ENCODE measurements at places on chromosomes 5 and 9.

DNA sequence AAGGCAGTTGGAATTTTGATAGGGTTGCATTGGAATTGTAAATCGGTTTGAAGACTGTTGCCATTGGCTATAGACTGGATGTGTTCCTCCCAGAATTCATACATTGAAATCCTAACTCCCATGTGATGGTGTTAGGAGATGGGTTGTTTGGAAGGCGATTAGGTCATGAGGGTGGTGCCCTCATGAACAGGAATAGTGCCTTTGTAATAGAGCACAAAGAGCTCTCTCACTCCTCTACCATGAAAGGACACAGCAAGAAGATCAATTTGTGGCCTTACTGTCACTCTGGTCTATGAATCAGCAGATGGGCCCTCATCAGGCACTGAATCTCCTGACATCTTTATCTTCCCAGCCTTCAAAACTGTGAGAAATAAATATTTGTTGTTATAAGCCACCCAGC is 133.2 kb downstream of the PARP8 start:
- no peak for DNase-seq

- no peak for DNase-seq
Measured at GRCh38 chr5:107873877-107874276, 203.1 kb upstream of the EFNA5 start.

- no peak for DNase-seq
Measured at GRCh38 chr9:124218987-124219461, 38.7 kb upstream of the NEK6 start.

DNA sequence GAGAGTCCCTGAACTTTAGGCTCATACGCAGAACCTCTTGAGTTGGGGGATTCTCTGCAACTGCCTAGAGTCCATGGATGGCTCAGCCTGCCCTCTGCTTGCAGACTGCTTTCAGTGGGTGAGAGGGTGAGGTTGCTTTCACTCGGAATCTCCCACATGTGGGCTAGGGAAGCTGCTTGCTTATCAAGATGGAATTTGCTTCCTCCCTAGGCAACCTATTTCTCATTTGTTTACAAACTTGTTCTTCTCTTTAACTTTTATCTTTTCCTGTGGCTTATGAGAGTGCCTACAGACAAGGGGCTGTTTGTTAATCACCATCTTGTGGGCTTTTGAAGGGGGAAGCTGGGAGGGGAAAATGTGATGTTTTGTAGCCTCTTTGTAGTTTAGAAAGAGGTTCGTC is 10.0 kb downstream of the TLE4 start:
- DNase-seq = no peak

- no peak for DNase-seq
Measured at GRCh38 chr5:172597755-172598155, 43.3 kb upstream of the NEURL1B start.

DNA sequence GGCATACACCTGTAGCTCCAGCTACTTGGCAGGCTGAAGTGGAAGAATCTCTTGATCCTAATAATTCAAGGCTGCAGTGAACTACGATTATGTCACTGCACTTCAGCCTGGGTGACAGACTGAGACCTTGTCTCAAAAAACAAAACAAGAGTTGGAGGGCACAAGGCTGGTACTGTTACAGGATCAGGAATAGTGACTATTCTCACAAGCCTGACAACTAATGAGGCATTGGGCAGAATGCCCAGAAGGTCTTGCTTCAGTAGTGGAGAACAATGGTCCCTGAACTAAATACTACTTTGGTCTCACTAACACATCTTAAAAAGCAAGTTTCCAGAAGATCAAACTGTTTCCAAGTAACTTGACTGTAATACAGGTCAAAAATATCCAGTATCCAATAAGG is 182.9 kb upstream of the RFX3 start:
- DNase-seq = no peak

- DNase-seq = no peak
Measured at GRCh38 chr5:109476292-109476691, 66.5 kb upstream of the PJA2 start.

DNA sequence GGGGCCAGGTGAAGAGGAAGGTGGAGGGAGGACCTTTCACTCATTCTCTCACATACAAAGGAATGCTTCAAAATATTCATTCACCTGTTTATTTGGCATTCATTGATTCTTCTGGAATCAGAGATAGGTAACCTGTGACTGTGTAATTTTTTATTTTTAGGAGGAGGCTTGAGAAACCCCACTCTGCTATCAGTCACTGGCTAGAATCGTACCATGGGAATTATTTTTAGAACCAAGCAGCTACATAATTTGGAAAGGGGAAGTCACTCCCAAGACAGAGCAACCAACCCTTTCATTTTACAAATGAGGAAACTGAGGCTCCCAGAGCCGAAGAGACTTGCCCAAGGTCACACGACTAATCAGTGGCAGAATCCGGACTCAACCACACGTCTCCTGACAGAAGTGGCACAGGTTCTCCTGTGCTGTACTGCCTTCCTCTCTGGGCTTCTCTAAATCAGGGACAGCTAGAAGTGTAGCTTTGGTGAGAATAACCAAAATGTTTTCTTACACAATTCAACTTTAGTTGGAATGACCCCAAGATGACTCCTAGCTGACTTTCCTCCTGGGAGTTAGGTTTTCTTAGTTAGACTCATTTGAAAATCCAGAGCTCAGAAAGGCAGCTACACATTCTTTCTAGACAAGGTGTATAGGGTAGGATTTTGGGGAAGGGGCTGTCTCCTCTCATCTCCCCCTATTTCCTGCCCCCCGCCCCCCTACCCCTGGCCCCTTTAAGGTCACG is 264.3 kb upstream of the PANK3 start:
- no peak for DNase-seq

- DNase-seq = no peak
Measured at GRCh38 chr5:108146222-108146621, 235.7 kb downstream of the FBXL17 start.

Data from SHP77 (cell line).